ENCODE measurements at places on chromosomes 11 and 22.

- no peak for DNase-seq
These were observed 369 bp downstream of the XRRA1 start for GRCh38 chr11:74948546-74948897.

DNA sequence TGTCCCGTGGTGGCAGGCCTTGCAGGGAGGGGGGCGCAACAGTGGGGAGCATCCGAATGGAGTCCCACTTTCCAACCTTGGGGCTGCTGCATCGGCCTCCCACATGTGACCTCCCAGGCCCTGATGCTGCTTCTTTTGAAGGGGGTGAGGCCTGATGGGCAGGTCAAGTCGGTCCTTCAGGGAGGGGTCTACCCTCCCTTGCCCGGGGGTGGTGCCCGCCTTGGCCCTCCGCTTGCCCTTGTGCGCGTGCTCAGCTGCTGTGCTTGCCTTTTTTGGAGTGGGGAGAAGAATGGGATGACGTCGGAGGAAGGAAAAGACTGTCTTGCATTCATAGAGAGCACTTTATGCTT lies 66.9 kb downstream of the PRDM11 start:
- DNase-seq = no peak

DNA sequence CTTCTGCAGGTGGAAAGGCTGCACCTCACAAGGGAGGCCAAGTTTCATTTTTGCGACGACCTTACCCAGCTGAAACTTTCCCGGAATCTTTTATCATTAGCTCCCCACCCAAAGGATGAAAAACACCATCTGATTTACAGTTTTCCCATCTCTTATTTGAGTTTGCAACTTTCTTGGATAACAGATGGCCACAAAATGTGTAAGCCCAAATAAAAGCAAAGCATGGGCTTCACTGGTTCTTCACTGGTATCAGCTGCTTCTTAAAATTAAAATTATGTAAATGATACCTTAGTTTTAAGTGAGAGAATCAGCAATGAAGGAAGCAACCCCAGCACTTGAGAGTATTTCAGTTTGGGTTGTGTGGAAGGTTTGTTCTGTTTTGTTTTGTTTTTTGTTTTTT lies 55.8 kb downstream of the PARVA start:
- DNase-seq = no peak

GRCh38 chr11:1565904-1566247 lies 6.2 kb downstream of the DUSP8 start:
- DNase-seq = no peak

- no peak for DNase-seq
These were observed 70.5 kb upstream of the FAT3 start for GRCh38 chr11:92154110-92154509.

Measured in urothelium cell line (cell line).